ENCODE measurements at places on chromosomes 1 and 21. TPM values are rescaled to one million over a fixed set of nuclear protein-coding genes. Genes with fewer than 3 reads are reported as not detected.

DNA sequence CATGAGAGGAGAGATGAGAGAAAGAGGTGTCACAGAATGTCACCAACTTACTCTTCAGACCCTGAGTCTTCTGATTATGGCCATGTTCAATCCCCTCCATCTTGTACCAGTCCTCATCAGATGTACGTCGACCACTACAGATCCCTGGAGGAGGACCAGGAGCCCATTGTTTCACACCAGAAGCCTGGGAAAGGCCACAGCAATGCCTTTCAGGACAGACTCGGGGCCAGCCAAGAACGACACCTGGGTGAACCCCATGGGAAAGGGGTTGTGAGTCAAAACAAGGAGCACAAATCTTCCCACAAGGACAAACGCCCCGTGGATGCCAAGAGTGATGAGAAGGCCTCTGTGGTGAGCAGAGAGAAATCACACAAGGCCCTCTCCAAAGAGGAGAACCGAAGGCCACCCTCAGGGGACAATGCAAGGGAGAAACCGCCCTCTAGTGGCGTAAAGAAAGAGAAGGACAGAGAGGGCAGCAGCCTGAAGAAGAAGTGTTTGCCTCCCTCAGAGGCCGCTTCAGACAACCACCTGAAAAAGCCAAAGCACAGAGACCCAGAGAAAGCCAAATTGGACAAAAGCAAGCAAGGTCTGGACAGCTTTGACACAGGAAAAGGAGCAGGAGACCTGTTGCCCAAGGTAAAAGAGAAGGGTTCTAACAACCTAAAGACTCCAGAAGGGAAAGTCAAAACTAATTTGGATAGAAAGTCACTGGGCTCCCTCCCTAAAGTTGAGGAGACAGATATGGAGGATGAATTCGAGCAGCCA lies 8.0 kb downstream of the ELOA start:
- H3K27ac ChIP-seq: no peak overlapping the region
- no peak overlapping the region for H3K4me3 ChIP-seq
- H3K4me1 ChIP-seq: no peaks in the 10 kb centered on the region

- no peaks in the 10 kb centered on the region for H3K36me3 ChIP-seq
- DNase-seq: no peak
- no peaks in the 10 kb centered on the region for H3K4me1 ChIP-seq
- H3K27ac ChIP-seq: no peak overlapping the region
- no peak overlapping the region for H3K4me3 ChIP-seq
These were observed 49.0 kb downstream of the NRIP1 start for GRCh38 chr21:15015622-15016471.

NR5A2 gene
- 0.91 TPM for total RNA-seq

DNA sequence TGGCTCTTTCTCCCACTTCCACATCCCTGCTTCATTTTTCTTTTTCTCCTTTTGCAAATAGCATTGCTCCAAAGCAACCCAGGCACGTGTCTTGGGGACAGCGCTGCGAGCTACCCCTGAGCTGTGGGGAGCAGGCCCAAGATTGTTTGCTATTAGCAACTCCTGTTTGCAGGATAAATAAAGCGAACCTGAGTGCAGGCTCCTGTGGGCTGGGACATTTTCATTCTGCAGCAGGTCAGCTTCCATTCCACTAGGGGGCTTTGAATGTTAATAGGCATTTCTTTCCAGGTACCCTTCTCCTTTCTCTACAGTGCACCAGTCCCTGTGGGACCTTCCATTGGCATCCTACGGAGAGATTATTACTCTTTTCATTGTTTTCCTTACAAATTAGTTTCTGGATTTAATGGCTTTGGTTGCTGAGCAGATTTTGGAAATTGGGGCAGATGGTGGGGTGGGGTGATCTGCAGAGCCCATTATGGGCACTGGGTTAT lies 54.0 kb downstream of the OLFML3 start:
- no peak overlapping the region for H3K4me3 ChIP-seq
- peaks cover 11% of the 10 kb centered on the region for H3K4me1 ChIP-seq
- peak; percentile 15 for DNase-seq
- no peak overlapping the region for H3K27ac ChIP-seq
- no peaks in the 10 kb centered on the region for H3K36me3 ChIP-seq
- H3K27me3 ChIP-seq: no peaks in the 10 kb centered on the region

- peaks cover 18% of the 10 kb centered on the region for H3K4me1 ChIP-seq
- no peak overlapping the region for H3K27ac ChIP-seq
- no peak for DNase-seq
- H3K27me3 ChIP-seq: no peaks in the 10 kb centered on the region
- H3K4me3 ChIP-seq: no peak overlapping the region
These were observed 18.5 kb downstream of the TCP10L start for GRCh38 chr21:32566741-32567389.

GRCh38 chr1:37482796-37483744 lies 8.7 kb downstream of the ZC3H12A start:
- no peak overlapping the region for H3K27ac ChIP-seq
- no peak overlapping the region for H3K4me3 ChIP-seq
- peaks cover 46% of the 10 kb centered on the region for H3K36me3 ChIP-seq
- no peaks in the 10 kb centered on the region for H3K27me3 ChIP-seq
- no peak for DNase-seq

GRCh38 chr1:18241891-18242290 lies 134.3 kb downstream of the IGSF21 start:
- no peak overlapping the region for H3K27ac ChIP-seq
- no peaks in the 10 kb centered on the region for H3K36me3 ChIP-seq
- peaks cover 80% of the 10 kb centered on the region for H3K27me3 ChIP-seq
- no peak for DNase-seq
- no peaks in the 10 kb centered on the region for H3K4me1 ChIP-seq
- H3K4me3 ChIP-seq: no peak overlapping the region
